ENCODE measurements at places on chromosomes 1 and 21.

DNA sequence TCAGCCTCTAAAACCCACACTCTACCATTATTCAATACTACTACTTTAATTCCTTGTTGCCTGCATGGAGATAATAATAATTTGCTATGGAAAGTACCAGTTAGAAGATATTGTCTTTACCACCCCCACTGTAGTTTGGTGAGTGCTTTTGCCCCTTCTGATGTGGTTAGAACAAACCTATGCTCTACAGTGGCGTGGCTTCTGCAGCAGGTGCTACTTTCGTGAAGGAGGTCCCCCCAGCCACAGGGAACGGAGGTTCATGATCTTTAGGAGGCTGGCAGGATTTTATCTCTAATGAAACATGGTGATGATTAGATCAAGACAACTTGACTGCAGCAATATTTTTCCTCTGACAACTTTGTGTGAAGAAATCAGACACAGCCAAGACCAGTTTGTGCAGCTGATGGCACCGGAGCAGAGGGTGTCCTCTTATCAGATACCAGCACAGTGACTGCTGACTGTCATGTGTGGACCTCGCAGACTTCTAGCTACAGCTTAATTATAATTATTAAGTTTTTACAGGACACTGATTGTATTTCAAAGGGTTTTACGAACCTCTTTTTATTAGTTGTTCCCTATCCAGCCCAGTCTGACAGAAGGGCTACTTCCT lies 10.7 kb upstream of the TCHH start:
- DNase-seq: no peak

- no peak for DNase-seq
Measured at GRCh38 chr1:216643176-216643575, 80.1 kb downstream of the ESRRG start.

- peak; percentile 41 for DNase-seq
Measured at GRCh38 chr1:202274611-202275010, 67.1 kb downstream of the UBE2T start.

- no peak for DNase-seq
Measured at GRCh38 chr1:59318271-59318860, 21.5 kb downstream of the FGGY start.

DNA sequence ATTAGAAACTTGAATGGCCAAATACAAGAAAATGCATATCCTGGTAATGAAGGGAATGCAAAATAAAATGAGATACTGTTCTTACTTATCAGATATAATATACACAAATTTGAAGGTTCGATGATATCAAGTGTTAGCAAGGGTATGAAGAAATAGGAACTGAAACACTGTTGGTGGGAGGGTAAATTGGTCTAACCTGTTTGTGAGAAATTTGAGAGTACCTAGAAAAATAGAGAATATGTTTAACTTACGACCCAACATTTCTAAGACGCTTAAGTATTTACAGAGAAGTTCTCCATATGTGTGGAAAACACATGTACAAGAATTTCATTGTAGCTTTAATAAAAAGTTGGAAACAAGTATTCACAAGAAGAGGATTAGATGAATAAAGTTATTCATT lies 25.9 kb downstream of the ATG4C start:
- DNase-seq: no peak

DNA sequence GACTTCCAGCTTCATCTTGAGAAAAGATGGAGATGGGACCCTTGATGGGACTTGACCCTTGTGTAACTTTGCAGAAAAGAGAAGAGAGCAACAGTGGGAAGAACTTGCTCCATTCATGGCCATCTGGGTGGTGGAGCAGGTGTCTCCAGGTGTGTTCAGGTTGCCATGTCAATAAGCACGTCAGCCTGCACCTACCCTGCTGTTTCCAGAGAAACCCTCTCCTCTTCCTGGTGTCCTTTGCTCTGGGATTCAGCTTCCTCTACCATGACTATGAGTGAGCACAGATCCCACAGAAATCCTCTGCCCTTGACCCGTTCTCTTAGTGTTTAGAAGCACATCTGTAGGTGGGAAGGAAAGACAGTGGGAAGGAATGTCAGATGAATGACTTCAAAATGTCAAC lies 21.8 kb upstream of the OTUD3 start:
- no peak for DNase-seq

DNA sequence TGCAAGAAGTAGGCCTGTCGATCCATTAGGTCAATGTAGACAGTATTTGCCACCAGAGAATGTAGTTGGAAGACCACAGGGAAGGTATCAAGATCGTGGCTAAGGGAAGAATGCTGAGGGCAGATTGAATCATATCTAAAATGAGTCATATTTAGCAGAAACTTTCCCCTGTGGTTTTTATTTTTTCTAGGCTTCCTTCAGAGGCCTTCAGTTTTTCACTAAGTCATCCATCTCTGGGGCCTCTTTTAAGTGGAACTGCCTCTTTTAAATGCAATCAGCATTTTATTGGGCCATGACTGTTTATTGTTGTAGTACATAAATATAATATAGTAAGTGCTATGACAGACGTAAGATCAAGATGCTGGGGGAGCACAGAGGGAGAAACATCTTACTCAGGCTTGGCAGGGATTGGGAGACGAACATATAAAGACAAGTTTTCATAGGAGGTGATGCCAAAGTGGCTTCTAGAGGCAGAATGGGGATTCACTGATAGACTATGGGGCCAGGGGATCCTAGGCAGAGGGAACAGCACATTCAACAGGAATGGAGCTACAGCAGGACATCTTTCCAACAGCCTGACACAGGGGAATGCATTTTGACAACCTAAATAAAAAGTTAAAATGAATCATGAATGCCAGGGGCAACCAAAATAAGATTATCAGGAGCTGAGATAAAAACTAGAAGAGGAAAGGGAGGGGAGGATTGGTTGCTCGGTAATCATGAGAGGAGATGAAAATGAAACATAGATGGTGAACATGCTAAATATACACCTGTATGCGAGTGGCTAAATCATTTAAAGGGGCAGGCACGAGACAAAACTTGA lies 20.1 kb downstream of the UBE2U start:
- DNase-seq: no peak

DNA sequence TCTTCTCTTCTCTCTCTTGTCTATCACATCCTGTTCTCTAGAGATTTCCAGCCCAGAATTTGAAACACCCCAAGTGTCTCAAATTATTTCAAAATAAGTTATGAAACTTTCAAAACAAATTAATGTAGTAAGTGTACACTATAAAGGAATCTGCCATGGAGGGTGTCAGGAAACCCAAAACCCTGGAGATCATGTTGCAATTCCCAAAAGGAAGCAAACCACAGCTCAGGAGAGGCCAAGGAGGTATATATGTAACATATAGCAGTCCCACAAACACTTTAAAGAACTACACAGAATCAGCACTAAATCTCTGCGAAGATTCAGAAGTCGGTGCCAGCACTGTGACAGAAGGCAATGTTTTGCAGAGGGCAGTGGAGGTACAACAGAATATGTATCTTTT lies 26.6 kb downstream of the PTPN14 start:
- no peak for DNase-seq

DNA sequence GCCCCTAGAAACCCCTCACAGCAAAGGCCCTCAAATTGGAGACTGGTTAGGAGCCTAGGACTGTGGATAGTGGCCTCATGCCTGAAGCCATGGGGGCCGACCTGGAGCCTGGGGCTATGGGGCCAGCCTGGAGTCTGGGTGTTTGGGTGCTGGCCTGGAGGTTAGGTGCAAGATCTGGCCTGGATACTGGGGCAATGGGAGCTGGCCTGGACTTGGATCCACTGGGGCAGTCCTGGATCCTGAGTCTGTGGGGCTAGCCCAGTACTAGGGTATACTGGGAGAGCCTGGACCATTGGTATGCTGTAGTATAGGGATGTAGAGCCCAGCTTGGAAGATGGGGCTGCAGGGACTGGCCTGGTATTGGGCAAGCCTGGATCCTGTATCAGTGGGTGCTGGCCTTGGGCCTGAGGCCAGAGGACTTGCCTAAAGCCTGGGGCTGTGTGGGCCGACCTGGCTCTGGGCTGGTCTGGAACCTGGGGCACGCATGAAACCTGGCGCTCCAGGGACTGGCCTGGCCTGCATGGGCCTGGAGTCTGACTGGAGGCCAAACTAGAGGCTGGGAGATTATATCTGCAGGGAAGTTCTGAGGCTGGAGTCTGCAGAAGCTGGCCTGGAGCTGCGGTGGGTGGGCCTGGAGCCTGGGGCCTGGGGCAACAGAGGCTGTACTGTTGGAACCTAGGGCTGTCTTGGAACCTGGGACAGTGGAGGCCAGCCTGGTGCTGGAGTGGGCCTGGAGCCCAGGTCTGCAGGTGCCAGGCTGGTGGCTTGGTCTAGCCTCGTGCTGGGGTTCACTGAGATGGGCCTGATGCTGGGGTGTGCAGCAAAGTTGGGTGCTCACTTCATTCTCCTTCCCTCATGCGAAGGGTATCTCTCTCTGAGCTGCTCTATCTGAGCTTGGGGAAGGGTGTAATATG lies 12.6 kb upstream of the DENND1B start:
- DNase-seq: no peak

DNA sequence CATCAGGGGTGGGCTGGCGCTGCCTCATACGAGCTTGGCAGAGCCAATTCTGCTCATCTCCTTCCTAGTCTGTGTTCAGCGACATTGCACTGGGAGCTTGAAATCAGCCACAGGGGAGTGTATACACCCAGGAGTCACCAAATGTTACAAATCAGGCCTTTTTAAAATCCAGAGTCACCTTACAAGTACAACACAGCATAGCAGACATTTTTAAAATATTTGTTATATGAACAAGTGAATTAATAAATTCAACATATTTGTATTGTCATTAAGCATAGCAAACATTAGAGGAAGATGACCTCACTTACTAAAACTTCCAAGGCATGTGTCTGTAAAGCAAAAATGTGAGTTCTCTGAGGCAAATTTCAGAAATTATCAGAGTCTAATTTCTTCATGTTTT lies 210.0 kb downstream of the HLX start:
- DNase-seq: no peak

DNA sequence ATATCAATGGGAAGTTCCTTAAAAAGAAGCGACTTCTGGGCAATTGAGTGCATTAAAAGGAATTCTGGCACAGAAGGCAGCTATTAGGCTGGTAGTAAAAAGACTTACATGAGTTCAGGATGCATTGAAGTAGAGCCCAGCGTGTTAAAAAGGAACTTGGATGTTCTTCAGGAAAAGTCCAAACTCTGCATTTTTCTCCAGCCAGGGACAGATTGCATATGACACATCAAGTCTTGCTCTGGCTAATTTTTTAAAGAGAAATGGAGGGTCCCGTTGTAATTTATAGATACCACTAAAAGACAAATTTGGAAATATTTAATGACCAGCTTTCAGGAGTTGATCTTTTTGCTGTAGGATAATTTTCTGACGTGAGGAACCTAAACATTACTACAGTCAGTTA lies 1.2 kb downstream of the TPRG1L start:
- DNase-seq: no peak

DNA sequence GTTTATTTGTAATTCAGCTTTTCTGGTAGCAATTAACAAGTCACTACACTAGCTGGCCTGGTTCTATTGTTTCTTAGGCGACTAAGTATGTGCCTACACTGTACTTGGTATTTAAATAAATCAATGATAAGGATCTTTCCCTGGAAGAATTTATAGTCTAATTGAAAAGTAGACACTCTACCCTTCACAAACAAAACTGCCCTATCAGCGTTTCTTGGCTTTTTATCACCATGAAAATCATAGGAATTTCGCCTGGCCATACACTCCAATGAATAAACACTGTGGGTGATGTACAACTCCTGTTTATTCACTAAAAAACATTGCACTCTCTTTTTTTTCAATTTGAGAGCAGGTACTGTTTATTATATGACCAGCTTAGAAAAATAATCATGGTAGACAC lies 702.9 kb upstream of the ADGRL2 start:
- DNase-seq: no peak

- DNase-seq: no peak
Measured at GRCh38 chr21:42793774-42794173, 85.6 kb downstream of the WDR4 start.

- no peak for DNase-seq
Measured at GRCh38 chr1:94055459-94056122, 65.4 kb downstream of the ABCA4 start.

DNA sequence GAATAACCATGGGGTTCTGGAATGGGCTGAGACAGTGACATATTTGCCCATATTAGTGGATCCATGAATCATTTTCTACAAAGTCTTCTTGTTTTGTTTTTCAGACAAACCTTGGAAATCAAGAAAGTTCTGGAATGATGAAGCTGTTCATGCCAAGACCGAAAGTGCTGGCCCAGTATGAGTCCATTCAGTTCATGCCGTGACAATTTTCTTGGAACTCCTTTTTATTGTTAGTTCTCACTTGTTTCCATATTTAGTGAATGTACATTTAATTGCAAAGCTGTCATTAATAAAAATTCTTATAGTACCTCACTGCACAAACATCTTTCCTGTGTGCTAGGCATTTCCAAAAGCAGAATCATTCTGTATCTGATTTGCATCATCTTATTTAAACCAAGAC lies 100.6 kb upstream of the KCNJ15 start:
- DNase-seq: no peak

DNA sequence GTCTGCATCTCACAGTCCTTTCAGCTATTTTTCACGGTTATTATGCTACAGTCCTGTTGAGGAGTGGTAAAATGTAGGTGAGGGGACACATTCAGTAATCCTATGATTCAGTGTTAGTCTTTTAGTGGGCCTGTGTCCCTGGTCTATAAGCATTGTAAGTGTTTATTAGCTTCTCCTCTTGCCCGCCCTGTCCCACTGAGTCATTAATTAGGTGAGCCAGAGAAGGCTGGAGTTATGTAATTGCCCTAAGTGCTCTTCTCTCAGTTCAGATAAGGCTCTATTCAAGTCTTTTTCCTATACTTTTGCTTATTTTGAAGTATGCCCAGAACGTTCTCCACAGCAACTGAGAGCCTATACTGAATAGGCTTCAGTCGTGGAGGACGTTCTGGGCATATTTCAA lies 76.3 kb upstream of the ZRANB2 start:
- no peak for DNase-seq

GRCh38 chr1:218383051-218383450 lies 37.9 kb downstream of the TGFB2 start:
- DNase-seq: no peak

GRCh38 chr21:15005391-15005790 lies 59.4 kb downstream of the NRIP1 start:
- peak; percentile 21 for DNase-seq

DNA sequence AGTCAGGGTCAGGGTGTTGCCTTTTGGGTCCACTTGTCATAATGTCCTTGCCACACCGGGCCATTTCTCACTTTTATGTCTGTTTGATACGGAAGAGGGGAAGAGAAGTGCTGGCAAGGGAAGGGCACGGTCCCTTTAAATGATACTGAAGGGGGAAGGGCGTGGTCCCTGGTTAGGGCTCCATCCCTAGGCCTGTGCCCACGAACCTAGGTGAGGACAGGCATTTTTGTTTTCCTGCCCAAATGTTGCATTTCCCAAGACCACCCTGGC lies 25.2 kb downstream of the B3GALT5 start:
- no peak for DNase-seq

DNA sequence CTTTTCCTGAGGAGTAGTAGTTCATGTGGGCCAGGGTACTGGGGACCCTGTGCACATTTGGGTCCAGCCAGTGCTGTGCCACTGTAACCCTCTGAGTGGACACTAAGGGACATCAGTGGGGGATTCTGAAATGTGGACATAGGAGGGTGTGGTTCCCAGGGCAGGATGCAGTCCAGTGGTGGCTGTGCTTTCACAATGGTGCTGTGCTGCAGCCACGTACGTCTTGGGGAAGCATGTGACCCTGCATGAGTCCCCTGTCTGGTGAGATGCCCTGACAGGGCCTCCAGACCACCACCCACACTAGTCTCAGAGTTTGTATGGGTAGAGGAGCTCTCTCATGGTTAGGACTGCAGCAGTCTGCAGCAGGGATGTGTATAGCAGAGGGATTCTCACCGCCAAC lies 37.8 kb upstream of the WNT2B start:
- no peak for DNase-seq

All from activated T-cell treated with anti-CD3 and anti-CD28 coated beads, Interleukin-2, amount 50 U/mL, for 1 hour (primary cell).